A172 (cell line): ENCODE measurements at places on chromosomes 2 and 18. TPM values are rescaled to one million over a fixed set of nuclear protein-coding genes. Genes with fewer than 3 reads are reported as not detected.
A peak's percentile ranks its signal among the peaks of the same experiment; 100 is the strongest.

- DNase-seq: peak; percentile 74
These were observed 5.1 kb downstream of the SLC35F6 start for GRCh38 chr2:26769089-26769761.

DNA sequence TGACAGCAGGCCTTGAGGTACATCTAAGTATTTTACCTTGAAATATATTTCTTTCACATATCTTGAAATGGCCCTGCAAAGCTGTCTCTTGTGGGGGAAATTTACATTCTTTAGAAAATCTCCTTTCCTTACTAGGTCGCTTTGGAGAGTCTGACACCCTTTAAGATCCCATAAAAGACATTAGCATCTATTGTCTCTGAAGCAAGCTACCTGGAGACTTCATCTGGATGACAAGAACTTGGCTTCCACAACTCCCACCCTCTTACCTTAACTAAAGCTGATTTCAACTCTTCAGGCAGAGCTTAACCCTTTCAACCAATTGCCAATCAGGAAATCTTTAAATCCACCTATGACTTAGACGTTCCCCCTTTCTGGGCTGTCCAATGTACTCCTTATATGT is 219.3 kb downstream of the PIEZO2 start:
- DNase-seq: no peak

DNA sequence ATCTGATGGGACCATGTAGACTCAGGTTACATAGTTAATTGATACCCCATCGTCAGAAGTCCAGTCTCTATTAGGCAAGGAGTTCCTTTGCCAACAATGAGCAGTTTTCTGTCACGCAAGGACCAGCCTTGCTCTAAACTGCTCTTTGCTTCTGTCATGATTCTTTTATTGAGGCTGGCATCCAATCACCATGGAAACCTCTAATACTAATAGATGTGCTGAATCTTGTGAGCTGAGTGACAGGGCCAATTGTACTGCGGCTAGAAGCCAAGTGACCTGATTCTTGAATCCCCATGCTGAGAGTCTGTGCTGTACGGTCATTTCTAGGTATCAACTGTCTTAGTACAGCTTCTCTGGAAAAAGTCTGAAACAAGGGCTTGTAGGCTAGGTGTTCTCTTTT is 395.6 kb downstream of the RND3 start:
- no peak for DNase-seq

GRCh38 chr2:42640261-42640660 is 71.8 kb downstream of the MTA3 start:
- DNase-seq: no peak

DNA sequence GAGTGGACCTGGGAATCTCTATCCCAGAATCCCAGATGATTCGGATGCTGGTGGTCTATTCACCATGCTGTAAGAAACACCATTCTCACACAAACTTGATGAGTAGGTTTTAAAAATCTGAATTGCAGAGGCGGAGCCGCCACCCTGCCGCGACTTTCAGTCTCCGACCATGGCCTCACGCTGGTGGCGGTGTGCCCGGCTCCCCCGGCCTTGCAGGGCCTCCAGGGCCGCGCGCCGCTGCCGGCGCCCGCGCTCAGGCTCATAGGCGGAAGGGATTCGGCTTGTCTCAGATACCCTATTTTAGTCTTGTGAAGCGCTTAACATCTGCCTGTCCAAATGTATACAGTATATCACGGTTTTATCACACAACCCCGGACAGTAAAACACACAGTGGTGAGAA is 2.6 kb upstream of the PPM1B start:
- no peak for DNase-seq

- no peak for DNase-seq
These were observed 14.6 kb upstream of the SLC9A2 start for GRCh38 chr2:102604769-102605168.

DNA sequence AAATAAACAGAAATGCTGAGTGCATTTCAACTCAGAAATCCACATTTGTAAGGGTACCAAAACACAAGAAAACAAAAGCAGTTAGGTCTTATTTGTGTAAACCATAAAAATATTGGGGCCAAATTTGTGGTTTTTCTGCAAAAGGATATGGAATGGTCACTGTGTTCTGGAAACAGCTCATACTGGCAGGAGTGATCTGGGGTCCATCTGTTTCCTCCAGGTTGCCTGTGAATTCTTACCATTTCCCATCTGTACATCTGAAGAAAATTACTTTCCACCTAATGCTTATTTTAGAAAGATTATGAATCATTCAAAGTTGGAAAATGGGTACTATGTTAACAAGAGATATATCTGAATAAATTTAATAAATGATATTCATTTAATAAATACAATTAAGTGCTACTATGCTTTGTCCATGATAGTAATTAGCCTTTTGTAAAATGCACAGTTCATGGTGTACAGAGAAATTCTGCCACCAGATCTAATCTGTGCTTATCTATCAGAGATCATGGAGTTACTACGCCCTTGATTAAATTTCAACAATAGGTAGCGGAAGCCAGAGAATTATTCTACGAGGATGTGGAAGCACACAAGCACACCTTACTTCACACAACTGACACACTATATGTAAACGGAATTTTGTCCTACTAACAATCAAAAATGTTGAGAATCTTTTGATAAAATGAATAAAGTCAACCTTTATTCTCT is 10.9 kb downstream of the ALS2 start:
- no peak for DNase-seq

Gene ARMC9
- 56.5 and 69.8 TPM in 2 replicates for total RNA-seq

Gene DQX1
- 0.17 TPM in 1 of 2 replicates, not detected in the other for total RNA-seq

Gene OSBPL6
- total RNA-seq: 2.8 and 3.1 TPM in 2 replicates

Gene SPATA3
- not detected in 2 replicates for total RNA-seq
